ENCODE measurements at places on chromosomes 1 and 21.

- no peak for DNase-seq
These were observed 389.7 kb downstream of the PTPRU start for GRCh38 chr1:29626066-29626465.

- no peak for DNase-seq
These were observed 159.0 kb upstream of the BACE2 start for GRCh38 chr21:41008974-41009373.

DNA sequence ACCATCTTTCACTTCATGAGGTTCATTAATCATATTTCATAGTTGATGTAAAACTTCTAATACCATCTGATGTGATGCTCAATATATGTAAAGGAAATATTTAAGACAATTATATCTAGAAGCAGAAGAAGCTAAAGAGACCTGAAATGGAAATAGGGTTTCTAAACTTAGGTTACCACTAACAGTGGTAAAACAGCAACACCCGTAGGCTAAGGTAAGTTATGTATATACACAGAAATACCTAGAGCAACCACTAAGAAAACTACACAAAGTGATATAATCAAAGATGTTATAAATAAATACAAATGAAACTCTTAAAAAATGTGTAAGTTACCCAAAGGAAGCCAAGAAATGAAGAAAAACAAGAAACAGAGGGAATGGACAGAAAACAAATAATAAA is 61.1 kb upstream of the TNFSF4 start:
- no peak for DNase-seq

GRCh38 chr1:153288634-153289275 is 24.0 kb downstream of the PGLYRP3 start:
- DNase-seq, result no peak

- no peak for DNase-seq
These were observed 30.8 kb downstream of the EPHA2 start for GRCh38 chr1:16125088-16125470.

- no peak for DNase-seq
These were observed 201.9 kb downstream of the NTNG1 start for GRCh38 chr1:107342768-107343167.

DNA sequence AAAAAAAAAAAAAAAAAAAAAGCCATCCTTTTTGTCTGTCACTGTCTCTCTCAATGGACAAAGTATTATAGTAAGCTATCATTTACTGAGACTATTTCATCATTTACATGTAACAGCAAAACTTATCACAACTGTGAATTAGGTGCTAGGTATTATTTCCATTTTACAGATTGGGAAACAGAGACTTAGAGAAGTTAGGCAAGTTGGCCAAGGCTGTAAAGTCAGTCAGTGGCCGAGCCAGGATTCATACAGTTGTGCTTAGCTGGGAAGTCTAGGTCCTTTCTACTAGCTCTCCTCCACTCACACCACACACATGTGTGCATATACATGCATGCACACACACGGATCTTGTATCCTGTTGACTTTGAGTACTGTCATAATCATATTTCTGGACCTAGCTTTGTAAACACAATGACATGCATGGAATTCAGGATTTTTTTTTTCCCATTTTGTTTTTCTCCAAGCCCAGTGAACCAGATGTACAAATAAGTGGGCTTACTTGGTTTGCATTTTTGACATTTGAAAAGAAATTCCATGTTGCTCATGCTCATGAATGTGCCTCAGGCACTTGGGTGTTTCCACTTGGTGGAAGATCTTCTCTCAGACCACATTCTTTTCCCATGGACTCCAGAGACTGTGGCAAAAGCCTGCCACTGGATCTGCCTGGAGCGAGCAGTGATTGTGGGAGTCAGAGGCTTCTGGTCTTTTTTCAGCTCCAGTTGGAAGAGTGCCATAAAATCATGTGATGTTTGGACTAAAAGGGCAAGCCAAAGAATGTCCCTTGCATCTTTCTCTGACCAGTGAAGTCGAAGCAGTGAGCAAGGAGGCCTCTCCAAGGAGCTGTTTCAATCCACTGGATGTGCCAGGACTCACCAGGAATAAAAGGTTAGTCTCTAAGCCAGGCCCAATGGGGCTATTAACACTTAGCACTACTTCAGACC is 61.7 kb upstream of the DNAJC6 start:
- DNase-seq, result no peak

DNA sequence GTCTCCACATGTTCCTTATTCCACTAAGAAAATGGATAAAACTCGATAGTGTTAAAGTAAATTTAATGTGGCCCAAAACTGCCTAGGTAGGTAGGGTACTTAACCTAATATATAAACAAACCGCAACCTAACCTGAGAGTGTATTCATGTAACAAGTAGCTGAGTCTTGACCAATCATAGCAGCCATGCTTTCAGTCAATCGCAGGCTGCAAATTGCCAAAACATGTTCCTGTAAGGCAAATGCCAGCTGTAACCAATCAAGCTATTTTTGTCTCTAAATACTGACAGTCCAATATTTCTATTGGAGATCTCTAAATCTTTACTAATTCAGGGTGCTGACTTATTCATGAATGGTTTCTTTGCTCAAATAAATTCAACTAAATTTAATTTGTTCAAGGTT is 3.1 kb upstream of the HMGCS2 start:
- no peak for DNase-seq

GRCh38 chr1:89962024-89962741 is 32.7 kb upstream of the ZNF326 start:
- DNase-seq, result no peak

- DNase-seq, result no peak
These were observed 32.6 kb downstream of the RYR2 start for GRCh38 chr1:237074371-237075117.

DNA sequence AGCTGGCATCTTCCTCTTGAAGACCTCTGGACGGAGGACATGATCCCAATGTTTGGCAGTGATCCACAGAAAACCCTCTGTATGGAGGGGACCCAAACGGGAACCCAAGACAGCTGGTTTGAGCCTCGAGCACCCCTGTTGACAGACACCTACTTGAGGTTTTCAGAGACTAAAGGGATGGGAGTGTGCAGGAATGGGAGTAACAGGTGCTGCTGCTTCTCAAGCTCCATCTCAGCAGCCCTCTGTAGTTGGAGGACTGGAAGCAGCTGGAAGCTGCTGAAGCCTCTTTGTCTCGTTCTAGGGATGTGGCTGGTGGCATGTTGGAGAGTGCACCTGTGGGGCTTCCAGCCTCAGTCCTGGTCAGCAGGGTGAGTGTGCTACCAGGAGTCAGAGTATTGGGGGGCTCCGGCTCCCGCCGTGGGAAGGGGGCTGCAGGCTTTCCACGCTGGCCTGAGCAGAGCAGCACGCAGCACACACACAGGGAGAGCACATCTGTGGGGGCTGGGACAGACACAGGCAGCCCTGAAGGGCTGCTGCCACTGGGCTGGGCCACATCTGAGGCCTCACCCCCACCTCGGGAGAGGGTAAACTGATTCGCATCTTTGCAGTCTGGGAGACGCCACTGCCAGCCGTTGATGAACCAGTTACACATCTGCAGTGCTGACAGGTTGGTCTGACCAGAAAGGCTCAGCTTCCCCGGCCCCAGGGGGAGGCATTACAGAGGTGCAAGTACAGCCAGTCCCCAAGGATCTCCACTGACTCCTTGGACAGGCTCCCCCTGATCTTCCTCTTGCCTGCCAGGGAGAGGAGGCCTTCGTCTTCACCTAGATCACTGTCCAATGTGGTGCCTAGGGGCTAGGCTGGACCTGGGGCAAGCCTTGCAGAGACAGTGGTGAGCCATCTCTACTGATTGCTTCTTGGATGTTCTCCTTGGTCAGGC is 56.6 kb downstream of the ADSS2 start:
- no peak for DNase-seq

DNA sequence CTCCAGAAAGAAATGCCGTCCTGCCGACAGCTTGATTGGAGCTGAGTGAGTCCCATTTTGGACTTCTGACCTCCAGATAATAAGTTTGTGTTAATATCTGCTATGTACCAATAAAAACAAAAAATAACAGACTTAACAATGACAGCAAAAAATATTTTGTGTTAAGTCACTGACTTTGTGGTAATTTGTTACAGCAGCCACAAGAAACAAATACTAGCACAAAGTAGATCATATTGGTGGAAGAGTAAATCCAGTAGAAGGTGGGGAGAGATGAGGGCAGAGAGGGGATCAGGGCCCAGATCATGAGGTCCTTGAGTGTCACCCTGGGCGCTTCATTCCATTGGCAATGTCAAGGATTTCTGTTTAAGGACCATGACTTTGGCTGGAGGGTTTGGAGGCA is 168.6 kb downstream of the DYRK1A start:
- no peak for DNase-seq

GRCh38 chr1:88650676-88651418 is 33.2 kb upstream of the PKN2 start:
- DNase-seq, result no peak
